Small intestine (tissue), 16 donors: ENCODE measurements at places on chromosomes 5 and 9.

DNA sequence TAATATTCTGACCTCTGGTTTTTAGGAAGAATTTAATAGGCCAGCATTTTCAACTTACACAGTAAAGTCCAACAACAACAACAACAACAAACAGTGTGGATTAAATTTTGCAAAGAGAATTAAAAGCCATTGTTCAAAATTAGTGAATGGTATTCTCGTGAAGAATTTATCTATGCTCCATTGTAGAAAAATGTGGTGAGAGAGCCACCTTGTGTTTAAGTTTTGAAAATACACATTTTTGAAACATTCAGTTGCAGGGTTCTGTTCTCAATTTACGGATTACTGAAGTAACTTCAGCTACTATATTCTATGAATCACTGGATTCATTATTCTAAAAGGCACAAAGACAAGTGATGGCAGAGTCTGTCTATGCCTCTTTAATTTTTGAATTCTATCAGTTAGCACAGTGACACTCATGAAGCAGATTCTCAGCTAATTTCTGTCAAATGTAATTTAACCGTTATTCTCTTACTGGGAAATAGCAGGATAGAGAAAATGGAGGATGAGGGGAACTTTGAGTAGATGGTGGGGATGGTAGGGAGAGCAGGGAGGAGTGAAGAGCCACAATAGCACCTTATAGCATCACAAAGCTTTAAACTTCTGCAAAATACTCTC is 11.0 kb downstream of the CCDC152 start:
- peak; percentile 38 for DNase-seq

DNA sequence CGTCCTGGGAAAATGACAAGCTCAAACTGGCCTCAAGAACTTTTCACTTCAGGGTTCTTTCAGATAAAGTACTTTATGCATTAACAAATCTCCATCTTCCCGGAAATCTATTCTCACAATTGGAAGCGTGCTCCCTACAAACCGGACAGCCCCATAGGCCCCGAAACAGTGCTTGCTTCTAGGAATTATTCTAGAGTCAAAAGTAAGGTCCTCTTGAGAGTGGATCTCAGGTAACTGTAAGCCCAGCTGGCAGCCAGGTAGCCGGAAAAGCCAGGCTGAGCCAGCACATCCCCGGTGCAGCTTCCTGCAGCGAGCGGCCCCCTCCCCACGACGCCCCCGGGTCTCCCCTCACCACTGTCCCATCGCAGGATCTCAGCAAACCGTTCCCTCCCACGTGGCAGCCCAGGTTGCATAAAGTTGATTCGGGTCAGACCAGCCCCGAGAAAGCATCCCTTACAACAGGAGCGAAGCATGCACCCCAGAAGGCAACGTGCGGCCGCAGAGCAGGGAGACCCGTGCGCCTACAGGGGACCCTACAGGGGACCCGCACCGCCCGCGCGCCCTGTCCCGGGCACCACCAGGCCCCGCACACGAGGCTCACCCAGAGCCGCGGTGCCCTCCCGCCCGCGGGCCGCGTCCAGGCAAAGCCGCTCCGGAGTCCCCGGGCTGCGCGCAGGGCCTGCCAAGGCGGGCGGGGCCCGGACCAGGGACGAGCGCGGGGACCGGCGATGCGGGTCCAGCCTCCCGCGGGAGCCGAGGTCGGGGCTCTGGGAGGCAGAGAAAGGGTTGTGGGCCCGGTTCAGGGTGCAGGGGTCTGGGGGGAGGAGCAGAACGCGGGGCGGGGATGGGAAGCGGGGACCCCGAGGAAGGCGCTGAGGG is 920 bp downstream of the LPCAT1 start:
- peak; percentile 43 for DNase-seq

DNA sequence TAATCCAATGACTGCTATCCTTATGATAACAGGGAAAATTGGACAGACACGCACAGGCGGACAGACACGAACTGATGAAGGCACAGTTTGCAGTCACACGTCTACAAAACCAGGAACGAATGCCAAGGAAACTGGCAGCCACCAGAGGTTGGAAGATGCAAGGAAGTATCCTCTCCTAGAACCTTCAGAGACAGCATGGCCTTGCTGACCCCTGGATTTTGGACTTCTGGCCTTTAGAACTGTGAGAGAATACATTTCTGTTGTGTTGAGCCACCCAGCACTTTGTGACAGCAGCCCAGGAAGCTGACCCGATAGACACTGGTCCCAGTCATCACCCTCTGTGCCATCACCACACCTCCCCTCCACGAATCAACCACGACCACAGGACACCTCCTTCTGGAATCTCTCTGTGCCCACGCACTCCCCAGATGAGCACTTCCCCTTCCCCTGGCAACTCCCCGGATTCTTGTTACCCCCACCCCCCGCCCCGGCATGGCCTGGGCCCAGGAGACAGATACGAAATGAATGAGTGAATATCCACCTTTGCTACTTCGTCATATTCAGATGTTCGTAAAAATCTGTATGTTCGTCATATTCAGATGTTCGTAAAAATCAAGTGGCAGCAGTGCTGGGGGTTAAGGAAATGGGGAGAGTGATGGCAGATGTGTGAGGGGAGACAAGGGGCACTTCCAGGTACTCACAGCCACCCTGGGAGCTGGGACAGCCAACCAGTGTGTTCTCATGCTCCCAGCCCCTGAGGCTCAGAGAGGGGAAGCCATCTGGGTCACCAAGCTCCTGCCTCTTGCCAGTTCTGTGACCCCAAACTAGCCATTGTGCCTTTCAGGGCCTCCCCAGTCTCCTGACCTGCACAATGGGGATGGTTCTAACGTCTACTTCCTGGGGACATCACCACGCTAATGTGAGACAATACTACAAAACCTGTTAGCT is 18.5 kb downstream of the GBGT1 start:
- no peak for DNase-seq

DNA sequence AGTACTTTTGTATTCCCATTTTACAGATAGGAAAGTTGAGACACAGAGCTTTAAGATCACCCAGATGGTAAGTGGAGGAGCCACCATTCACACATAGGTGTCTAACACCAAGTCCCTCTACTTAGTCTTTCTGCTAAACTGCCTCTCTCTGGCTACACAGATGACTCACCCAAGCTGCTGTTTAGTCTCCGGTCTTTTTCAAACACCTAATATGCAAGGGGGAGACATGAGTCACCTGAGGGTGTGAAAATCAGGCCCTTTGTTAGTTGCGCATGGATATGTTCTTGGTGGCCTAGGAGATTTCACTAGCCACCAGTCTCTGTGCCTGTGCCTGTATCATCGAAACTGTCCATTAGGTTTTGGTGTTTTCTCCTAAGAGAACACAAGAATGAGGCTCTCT is 117.8 kb downstream of the MAST4 start:
- DNase-seq = no peak

GRCh38 chr5:138542180-138542955 is 668 bp downstream of the ETF1 start:
- DNase-seq = peak; percentile 47

DNA sequence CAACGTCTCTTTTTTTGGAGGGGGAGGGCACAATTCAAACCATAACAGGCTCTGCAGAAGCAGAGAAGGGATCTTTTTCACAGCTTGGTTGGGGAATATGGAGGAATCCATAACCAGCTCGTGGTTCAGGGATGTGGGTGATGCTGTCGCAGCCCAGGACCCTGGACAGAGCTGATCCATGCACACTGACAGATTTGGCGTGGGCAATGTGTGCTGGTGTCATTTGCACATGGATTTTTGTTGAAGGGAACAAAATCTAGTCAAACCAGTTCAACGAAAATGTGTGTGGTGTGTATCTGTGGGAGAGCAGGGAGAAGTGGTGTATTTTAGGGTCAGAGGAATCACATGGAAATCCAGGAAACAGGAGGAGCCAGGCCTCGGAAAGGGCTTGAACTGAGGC is 4.2 kb downstream of the DOCK2 start:
- no peak for DNase-seq

GRCh38 chr9:92950359-92950955 is 3.1 kb downstream of the FGD3 start:
- DNase-seq = no peak

GRCh38 chr5:6719896-6720560 is 6.8 kb downstream of the TENT4A start:
- no peak for DNase-seq

DNA sequence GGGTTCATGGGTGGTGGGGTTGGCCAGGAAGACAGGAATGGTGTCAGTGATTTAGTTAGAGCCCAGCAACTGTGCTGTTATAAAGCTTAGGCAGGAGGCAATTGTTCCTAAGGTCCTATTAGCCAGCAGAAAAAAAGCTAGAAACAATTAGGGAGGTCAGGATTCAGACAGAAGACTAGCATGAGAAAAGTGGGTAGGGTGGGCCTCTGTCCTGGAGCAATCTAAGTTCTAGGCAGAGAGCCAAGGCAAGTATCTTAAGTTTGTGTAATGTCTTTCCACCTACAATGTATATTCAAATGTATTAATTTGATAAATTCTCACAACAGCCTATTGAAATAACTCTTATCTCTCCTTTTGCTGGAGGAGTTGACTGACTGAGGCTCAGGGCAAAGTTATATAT is 6.1 kb upstream of the ZFAND5 start:
- no peak for DNase-seq

DNA sequence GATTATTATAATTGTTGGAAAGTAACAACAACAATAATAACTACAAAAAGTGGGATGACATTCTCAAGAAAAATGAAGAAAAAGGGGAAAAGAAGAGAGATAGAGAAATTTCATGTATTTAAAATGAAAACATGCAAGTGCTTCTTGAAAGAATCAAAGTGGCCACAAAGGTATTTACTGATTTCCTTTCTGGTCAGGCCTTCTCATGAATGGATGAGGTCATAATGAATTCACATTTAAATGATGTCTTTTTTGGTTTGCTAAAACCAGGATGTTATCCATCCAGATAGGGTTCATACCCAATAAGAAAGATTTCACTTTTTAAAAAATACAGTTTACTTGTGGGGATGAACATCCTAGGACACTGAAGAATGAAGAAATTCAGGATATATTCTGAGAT is 446.4 kb upstream of the PTGER4 start:
- no peak for DNase-seq

DNA sequence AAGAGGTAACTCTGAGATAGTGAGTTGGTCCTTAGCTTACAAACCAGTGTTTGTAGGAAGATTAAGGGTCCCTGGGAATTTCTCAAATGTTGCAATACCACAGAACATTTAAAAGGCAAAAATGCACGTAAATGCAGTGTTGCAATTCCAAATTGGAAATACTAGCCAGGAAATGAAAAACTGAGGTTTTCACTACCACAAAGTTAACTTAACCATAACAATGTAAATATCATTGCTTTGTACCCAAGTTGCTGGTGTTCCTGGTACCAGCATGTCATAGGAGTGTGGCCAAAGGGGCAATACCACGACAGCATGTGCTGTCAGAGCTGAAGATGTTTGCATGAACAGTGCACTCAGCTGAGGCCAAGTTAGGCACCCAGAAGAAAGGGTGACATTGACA is 382.9 kb downstream of the GLIS3 start:
- DNase-seq = no peak

GRCh38 chr5:132444061-132444460 is 46.5 kb downstream of the IRF1 start:
- DNase-seq = no peak

DNA sequence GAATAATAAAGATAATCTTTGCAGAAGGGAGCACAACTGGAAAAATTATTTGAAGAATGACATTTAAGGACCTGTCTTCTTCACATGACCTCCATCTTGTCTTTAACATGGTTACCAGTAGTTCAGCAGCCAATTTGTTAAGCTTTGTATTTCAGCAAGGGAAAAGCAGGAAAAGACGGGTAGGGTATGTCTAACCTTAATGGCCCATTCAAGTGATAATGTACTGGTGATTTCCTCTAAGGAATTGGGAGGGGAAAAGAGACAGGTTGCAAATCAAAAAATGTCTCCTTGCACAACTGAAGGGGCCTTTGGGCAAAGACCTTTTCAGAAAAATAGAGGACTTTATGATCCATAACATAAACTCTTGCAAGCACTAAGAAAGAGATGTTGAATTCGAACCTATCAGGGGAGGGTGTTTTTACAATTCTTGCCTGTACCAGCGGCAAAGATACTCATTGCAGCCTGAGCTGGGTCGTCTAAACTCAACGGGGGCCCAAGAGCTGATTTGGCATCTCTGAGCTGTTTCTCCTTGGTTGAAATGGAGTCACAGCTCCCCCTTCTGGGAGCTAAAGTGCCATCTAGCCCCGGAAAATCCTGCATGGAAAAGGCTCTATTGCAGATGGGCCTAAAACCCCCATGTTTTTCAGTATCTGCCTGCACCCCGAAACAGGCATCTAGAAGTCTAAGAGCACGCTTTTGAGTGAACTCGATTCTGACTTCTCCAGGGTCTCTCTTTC is 3.8 kb downstream of the BRINP1 start:
- no peak for DNase-seq

DNA sequence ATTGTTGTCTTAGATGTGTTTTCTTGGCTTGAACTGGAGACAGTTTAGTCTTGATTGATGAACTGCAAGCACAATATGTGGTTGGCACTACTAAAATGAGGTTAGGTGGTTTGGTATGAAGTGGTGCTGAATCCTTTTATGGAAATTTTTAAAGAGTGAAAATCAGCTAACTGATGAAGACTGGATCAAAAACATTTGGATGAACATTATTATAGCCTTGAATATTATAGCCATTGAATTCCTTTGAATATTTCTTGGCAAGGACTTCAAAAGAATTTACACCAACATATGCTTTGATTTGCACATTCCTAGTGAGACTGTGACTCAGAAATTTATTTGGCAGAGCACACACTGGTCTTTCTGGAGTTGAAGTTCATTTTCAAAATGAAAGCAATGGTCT is 318.3 kb downstream of the CHSY3 start:
- no peak for DNase-seq

DNA sequence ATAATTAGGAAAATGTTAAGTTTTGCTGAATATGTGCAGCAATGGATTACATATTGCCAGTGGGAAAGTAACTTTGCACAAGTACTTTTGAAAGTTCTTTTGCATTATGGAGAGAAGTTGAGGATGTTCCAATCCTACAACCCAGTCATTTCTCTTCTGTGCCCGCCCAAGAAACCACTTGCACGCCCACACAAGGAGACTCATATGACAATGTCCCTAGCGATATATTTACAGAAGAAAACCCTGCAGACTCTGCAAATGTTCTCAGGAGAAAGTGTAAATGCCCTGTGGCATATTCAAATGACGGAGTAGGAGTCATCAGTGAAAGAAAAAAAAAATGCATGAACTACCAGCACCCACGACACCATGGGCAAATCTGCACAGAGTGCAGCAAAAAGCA is 356.5 kb downstream of the CTNND2 start:
- no peak for DNase-seq

GRCh38 chr5:135029477-135030122 is 4.4 kb downstream of the PITX1 start:
- DNase-seq = peak; percentile 5

- peak; percentile 42 for DNase-seq
These were observed 92.5 kb upstream of the CPEB4 start for GRCh38 chr5:173795601-173796000.

- DNase-seq = no peak
These were observed 481.1 kb downstream of the NR2F1-AS1 start for GRCh38 chr5:93099902-93100347.

- DNase-seq = peak; percentile 73
These were observed 341.4 kb downstream of the DIRAS2 start for GRCh38 chr9:90301277-90301653.

- no peak for DNase-seq
These were observed 202.6 kb downstream of the NR3C1 start for GRCh38 chr5:143200781-143201398.

- DNase-seq = no peak
These were observed 9.5 kb upstream of the P4HA2 start for GRCh38 chr5:132237141-132237540.

GRCh38 chr9:75941577-75942311 is 51.3 kb downstream of the PCSK5 start:
- DNase-seq = no peak
